ENCODE measurements at places on chromosomes 3 and 15.
A peak's percentile ranks its signal among the peaks of the same experiment; 100 is the strongest.

GRCh38 chr3:182618085-182618732 lies 175.1 kb upstream of the ATP11B start:
- DNase-seq: peak; percentile 38

GRCh38 chr15:45089712-45090373 lies 24.1 kb downstream of the DUOX2 start:
- no peak for DNase-seq

GRCh38 chr3:31831591-31831990 lies 149.5 kb downstream of the OSBPL10 start:
- DNase-seq: no peak

- peak; percentile 96 for DNase-seq
These were observed at the start of gene DCP1A for GRCh38 chr3:53347261-53348064. DCP1A (minus strand) TSS chr3:53347543; CDS start chr3:53347517, 26 bp downstream.

DNA sequence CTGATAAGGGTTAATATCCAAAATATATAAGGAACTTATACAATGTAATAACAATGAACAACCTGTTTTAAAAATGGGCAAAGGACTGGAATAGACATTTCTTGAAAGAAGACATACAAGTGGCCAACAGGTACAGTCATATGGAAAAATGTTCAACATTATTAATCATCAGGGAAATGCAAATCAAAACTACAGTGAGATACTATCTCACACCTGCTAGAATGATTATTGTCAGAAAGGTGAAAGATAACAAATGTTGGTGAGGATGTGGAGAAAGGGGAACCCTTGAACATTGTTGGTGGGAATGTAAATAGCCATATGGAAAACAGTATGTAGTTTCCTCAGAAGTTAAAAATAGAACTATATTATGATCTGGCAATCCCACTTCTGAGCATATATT lies 20.4 kb downstream of the GOLM2 start:
- no peak for DNase-seq

DNA sequence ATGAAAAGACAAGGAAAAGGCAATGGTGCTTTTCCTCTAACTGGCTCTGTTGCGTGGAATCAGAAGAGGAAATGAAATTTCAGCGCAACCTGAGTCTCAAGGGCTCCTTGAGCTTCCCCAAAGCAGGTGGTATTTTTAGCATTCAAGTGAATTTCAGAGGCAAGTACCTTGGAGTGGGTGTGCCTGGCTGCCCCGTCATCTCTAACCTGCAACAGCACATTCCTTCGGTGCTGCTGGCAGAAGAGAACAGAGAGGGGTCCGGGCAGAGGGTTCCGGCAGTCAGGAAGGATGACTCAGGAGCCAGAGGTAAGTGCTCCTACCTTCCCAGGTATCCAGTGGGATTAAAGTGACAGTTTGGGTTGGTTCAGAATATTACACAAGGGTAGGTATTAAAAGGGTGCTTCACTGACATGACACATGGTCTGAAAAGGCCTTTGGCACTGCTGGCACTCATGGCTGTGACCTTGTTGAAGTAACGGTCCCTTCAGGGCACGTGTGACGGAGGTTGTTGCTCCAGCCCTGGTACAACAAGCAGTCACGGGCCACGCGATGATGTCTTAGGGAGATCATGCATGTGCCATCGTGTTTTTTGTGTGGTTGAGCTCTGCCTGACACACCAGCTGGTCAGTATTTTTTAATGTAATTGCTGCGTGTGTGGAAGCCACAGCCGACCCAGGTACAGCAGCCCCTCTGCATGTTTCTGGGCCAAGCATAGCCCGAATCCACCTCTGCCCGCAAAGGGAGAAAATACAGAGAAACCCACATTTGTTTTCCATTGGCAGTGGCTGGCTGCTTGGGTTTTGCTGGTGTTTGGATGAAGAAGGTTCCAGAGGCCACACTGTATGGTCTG lies 75.7 kb downstream of the LRRK1 start:
- no peak for DNase-seq

GRCh38 chr15:99427210-99427609 lies 138.6 kb upstream of the MEF2A start:
- no peak for DNase-seq

DNA sequence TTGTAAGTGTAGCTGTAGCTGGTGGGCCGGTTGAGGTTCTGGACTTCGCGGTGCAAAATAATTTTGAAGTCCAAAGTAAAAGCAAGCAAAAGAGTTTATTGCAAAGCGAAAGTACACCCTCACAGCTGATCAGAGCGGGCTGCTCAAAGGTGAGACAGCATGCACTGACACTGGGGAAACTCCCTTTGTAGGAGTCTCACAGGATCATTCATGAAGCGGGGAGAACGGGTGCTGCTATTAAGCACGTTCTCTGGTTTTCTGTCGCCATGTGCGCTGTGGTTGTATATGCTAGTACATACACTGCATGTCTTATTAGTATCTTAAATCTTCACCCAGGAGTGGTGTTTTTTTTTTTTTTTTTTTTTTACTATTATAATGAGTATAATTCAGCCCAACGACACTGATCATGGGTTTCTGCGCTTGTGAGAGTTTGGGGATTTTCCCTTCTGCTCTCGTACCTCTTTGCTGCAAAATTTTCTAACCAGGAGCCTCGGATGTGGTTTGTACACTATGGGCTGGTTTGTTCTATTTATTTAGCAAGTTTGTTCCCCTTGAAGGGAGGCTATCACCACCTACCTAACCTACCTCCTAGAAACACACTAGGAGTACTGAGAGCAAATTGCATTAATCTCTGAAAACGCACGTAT lies 1.4 kb upstream of the AP4E1 start:
- DNase-seq: no peak

DNA sequence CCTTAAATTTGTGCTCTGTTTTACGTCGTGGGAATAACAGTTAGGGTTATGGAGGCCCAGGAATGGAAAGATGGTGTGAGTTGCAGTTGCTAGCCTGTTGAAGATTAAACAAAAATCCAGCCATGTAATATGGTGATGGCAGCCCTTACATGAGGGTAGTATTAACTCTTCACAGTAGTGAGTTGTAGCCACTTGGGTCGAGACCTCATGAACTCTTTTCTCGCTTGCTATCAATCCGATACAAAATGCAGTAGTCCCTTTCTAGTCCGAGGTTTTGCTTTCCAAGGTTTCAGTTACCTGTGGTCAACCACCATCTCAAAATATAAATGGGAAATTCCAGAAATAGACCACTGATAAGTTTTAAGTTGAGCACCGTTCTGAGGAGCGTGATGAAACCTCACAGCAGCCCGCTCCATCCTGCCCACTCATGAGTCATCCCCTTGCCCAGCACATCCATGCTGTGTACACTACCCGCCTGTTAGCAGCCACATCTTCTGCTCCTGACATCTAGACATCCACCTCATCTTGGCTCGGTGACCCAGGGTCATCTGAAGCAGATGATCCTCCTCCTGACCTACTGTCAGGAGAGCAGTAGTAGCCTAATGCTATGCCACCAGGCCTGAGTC lies 177.9 kb downstream of the CDIN1 start:
- DNase-seq: no peak

GRCh38 chr3:189053322-189053721 lies 118.4 kb upstream of the TPRG1 start:
- DNase-seq: no peak
